Activated CD4-positive, alpha-beta T cell treated with anti-CD3 and anti-CD28 coated beads for 1 hour (primary cell): ENCODE measurements at places on chromosomes 16 and 17.

- DNase-seq: no peak
These were observed 14.4 kb downstream of the FA2H start for GRCh38 chr16:74760007-74760767.

DNA sequence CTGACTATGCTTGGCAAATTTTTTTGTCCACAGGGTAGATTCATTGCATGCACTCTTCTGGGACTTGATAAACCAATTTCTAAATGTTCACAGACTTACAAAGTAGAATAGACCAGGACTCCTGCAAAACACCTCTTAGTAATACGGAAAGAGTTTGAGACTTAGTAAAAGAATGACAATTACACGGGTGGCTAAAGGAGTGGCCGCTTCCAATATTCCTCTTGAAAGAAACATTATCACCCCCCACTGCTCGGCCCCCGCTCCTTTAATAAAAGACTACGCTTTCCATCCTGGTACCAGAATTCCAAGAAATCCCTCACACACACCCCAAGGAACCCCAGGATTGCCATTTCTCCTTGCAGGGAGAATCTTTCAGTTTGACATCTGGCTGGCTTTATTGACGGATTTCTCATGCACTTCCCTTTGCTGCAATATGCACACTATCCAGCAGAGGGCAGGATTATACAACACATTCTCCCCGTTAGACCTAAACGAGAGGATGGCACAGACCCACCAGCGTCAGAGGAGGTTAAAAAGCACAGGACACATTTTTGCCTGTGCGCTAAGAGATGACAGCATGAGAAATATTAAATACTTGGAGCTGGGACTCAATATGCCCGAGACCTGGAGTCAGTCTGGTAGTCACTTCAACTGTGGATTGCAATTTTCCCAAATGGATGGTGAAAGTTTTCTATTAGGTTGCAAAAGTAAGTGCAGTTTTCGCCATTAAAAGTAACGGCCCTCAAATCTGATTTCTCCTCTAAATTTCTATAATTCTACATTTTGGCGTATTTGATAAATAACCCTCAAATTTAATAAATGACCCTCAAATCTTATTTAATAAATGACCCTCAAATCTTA lies 46.6 kb upstream of the NUDT7 start:
- DNase-seq: peak; percentile 21

DNA sequence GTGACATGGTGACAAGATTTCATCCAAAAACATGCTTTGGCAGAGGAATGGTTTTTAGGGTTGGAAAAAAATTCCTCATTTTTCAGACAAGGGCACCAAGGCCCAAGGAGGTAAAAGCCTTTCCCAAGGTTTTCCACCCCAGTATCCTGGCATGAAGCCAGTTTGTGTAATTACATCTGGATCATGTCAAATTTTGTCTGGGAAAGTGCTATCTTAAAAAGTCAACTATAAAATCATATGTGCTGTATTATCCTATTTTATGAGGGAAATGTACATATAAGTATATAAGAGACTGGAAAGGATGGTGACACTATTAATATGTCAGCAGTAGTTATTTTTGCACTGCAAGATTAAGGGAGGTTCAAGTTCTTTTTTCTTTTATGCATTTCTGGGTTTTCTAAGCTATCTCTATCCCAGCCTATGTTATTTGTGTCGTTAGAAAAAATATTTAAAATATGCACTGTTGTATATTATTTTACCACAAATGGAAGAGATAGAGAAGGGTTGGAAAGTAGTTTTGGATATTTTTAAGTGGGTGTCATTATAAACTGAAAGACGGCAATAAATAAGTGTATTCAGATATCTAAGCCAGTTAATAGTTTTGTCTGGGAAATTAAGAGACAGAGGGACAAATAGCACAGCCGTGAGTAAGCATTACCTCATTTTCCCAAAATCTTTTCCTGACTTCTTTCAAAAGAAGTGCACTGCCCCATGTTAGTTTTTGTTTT lies 13.5 kb upstream of the FBXO47 start:
- no peak for DNase-seq

DNA sequence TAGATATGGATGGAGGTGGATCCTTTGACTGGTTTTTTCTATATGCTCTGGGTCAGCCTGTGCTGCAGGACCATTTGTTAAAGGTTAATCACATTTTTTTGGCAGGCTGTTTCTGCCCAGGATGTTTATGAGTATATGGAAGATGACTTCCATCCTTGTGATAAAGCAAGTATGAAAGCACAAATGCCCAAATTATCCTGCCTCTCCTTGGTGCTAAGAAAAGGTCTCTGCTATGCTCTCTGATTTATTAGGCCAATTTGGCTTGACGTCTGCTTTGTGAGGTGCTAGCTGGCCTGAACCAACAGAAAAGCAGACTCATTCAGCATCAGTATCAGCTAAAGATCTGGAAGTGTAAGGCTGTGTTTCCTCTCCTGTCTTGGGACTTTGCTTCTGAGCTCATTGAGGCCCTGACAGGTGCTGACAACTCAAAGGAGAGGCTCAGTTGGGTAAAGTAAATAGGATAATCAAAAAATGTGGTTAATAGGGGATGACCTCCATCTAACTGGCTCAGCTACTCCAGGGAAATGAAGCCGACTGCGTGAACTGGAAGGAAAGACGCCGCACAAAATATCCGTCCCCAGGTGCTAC lies 15.2 kb downstream of the ANKRD40 start:
- no peak for DNase-seq

DNA sequence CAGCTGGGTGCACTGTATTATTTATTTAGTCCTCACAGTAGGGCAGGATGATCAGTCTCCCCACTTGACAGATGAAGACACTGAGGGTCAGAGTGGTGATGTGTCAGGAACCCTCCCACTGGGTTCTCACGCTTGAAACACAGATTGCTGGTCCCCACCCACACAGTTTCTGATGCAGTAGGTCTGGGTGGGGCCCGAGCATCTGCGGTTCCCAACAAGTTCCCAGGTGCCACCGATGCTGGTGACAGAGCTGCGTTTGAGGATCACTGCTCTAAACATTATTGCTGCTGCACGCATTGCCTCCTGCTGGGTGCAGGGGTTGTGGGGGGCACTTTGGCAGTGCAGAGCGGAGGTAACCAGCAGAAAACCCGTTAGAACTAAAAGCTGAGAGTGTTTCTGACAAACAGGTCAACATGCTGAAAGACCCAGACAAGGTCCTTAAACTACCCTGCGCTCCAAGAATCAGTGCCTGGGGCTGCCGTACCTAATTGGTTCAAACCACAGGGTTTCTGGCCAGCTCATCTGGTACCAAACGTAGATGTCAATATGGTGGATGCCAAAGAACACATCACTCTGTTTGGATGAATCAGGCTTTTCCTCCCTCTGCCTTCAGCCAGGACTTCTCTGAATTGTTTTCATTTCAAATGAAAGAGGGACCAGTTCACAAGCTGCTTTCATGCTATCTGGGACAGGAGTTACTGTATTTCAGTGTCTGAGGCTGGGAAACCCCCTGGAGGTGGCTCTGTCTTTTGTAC lies 76.0 kb downstream of the ABCC1 start:
- no peak for DNase-seq

GRCh38 chr16:3745751-3746355 lies 28.5 kb upstream of the TRAP1 start:
- DNase-seq: no peak

DNA sequence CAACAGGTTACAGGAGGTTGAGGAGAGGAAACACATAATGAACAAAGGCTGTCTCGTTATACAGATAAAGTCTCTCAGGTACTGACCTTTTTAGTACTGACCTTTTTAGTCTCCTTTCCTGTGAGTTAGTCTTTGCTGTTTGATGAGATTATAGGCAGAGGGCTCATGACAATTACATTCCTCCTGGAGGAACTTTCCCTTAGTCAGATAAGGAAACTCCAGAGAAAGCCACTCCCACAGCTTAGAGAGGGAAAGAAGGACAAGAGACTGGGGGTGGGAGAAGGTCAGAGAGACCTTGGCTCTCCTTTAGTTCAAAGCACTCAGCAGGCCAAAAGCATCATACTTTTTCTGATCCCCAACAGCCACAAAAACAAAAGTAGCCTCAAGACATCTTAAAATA lies 15.3 kb upstream of the PSMD7 start:
- no peak for DNase-seq

DNA sequence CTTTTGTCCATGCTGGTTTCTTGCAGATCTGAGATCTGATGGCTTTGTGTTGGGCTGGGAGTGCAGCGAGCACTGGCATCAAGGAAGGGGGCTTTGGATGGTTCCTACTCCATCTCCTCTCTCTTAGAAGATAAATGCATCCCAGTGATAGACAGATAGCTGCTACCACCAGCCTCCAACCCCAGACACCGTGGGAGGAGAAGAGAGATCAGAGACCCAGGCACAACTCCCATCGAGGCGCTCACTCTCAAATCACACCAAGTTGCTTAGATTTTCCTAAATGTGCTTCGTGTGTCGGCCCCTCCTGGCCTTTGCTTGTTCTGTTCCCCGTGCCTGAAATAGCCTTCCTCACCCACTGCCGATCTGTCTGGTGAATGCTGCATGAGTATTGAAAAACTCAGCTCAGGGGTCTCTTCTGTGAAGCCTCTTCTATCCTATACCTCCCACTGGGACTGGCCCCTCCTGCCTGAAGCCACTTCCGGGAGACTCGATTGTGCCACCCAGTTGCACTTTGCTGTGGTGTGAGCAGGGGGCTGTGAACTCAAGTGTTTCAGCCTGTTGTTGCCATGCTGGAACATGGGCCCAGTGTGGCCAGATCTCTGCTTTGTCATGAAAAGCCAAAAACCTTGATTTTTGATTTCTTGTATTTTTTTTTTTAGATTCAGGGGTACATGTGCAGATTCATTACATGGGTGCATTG lies 242.7 kb downstream of the GSG1L start:
- no peak for DNase-seq

DNA sequence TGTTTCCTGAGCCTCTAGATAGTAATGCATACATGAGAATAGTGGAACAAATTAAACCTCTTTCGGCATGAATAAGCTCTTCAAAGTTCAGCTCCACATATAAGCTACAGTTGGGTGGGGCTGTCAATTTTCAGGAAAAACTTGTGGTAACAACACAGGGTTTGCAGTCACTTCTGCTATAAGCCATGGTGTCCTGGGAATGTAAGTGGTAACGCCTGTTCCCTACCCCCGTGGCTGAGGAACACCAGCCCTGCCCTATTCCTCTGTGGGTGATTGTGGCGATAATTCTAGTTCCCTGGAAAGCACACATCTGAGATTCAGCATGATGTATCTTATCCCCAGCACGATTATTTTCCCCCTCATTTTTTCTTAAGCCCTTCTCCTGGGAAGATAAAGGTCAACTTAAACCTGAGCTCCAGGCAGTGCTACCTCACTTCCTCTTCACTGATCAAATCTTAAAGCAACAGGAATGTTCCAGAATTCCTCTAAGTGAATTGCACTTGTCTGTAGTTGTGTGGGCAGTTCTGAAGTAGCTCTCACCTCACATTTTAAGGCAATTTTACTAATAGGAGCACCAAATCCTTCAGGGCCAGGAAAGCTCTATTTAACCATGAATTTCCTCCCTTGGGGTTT lies 500.7 kb upstream of the HSBP1 start:
- DNase-seq: no peak

- no peak for DNase-seq
These were observed 32.1 kb upstream of the IL17C start for GRCh38 chr16:88606148-88606757.

GRCh38 chr16:86367291-86368072 lies 142.8 kb upstream of the FOXF1 start:
- DNase-seq: no peak

GRCh38 chr17:70110443-70110880 lies 35.4 kb downstream of the KCNJ16 start:
- DNase-seq: no peak

GRCh38 chr17:57603978-57604377 lies 141.1 kb downstream of the CCDC182 start:
- DNase-seq: peak; percentile 45

GRCh38 chr16:82136956-82137821 lies 32.8 kb downstream of the MPHOSPH6 start:
- no peak for DNase-seq

- no peak for DNase-seq
These were observed 140.9 kb downstream of the PMP22 start for GRCh38 chr17:15124264-15124595.

- DNase-seq: no peak
These were observed 11.9 kb downstream of the NFATC3 start for GRCh38 chr16:68097088-68097487.

- no peak for DNase-seq
These were observed 56.8 kb downstream of the HIC1 start for GRCh38 chr17:2111691-2112090.

DNA sequence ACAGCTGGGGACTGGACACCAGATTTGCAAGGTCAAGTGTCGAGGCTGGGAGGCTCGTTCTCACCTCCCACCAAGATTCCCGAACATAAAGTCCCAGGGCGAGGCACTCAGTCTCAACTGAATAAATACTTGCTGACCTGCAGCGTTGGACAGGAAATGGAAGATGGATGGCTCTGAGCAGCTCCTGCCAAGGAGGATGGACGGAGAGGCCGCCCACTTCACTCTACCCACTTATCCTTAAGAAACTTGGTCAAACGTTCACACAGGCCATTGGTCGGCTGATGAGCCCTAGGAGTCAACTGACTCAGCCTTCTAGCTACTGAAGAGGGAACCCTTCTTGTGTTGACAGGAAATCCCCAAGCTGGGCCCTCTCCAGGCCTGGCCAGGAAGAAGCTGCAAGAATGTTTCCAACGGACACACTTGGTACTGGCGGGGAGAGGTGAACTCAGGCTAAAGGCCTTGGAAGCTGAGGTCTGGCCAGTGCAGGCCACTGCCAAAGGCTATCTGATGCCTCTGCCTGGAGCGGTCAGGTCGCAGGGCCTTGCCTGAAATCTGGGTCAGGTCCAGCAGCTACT lies 50.0 kb downstream of the VAC14 start:
- DNase-seq: no peak

DNA sequence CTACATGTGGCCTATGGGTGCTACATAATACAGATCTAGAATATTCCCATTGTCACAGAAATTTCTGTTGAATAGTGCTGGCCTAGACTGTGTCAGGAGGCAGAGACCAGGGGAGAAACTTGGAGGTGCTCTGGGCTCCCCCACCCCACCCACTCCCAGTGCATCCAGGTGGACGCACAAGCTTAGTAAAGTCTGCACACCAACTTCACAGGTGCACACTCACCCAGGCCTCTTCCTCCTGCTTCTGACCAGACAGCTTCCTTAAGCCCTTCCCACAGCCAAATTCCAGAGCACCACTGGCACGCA lies 7.6 kb upstream of the CNP start:
- DNase-seq: no peak

DNA sequence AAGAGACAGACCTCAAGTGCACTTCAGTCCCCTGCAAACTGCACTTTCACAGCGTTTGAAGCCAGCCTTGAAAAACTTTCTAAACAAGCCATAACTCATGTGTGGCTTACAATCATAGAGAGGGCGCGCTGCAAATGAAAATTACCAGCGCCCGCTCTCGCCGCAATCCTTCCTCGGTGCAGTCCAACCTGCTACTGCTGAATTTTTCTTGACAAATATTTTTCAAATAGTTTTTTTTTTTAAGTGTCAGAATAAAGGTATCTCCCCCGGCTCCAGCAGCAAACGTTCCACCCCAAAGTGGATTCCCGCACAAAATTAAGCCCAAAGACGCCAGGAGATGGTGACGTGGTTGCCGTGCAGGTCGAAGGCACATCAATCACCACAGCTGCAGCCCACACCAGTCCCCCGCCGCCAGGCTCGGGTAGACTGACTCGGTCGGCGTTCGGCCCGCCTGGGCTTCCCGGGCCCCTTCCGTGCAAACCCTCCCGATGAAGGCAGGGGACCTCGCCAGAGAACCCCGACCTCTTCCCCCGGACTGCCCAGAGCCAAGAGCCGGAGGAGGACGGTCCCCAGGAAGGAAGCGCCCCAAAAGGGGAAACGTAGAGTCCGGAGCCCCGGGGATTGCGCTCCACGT lies 630 bp downstream of the GRB2 start:
- peak; percentile 35 for DNase-seq
